Hepatocyte (in vitro differentiated cells): ENCODE measurements at places on chromosomes 7 and 10. TPM values are rescaled to one million over a fixed set of nuclear protein-coding genes. Genes with fewer than 3 reads are reported as not detected.

The SPDYE2B gene
- total RNA-seq: not detected in 2 replicates

DNA sequence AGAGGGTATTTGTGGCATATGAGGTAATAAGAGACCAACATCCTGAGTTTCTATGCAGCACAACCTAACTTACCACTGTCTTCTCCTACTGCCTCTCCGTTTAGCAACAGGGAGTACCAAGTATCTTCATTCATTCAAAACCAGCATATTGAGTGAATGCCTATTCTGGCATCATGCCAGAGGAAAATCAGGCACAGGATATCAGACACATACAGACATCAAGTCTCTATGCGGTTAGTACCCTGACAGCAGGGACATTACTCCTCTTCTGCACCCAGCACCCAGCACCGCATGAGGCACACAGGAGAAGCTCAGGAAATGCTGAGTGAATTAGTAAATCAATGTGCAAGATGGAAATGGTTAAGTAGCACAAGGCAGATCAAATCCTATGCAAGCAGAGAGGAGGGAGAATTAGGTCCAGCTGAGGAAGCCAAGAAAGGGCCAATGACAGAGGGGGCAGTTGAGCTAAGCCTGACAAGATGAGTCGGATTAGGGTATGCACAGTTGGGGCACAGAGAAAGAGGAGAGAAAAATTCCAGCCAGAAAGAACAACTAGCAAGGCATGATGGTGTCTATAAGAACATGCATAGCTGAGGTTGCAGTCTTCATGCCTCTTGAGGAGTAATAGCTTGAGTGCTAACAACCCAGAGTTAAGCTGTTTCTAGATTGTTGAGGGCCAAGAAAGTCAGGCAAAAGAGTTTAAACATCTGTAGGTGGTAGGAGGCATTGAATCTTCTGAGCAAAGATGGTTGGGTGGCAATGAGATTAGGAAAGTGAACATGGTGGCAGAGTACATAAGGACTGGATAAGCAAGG, 146.0 kb downstream of the PLXNA4 start:
- H3K36me3 ChIP-seq: no peaks in the 10 kb centered on the region
- peaks cover 8% of the 10 kb centered on the region for H3K4me1 ChIP-seq
- no peak overlapping the region for H3K27ac ChIP-seq
- H3K27me3 ChIP-seq: peaks cover 5% of the 10 kb centered on the region
- H3K4me3 ChIP-seq: no peak overlapping the region
- no peak for DNase-seq

- DNase-seq: no peak
- no peaks in the 10 kb centered on the region for H3K4me1 ChIP-seq
- H3K36me3 ChIP-seq: no peaks in the 10 kb centered on the region
- H3K27ac ChIP-seq: no peak overlapping the region
- no peaks in the 10 kb centered on the region for H3K27me3 ChIP-seq
- no peak overlapping the region for H3K4me3 ChIP-seq
These were observed 196.1 kb upstream of the KLF14 start for GRCh38 chr7:130929896-130930659.

DNA sequence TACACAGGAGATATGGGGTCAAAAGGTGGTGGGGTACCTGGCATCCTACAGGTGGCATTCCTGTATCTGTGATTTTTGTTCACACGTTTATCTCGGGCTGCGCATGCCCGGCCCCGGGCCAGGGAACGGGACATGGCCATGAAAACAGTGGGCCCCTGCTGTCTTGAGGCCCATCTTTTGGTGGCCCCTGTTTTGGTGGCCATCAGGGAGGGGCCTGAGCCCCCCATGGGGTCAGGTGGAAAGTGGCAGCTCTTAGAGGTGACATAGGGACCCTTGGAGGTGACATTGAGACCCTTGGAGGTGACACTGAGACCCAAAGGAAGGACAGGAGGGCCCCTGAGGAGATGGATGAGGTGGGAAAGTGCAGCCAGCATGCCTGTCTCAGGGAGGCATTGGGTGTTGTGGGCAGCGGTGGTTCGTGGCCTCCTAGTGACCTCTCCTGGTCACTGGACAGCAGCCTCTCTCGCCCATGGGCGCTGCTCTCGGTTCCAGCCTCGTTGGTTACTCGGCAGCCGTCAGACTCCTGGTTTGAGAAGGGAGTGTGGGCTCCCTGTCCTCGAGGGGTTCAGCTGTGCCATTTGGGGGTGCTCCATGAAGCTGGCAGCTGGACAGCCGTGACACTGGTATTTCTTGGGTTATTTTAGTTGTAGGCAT, 39.9 kb downstream of the INPP5A start:
- peaks cover 28% of the 10 kb centered on the region for H3K4me1 ChIP-seq
- no peak overlapping the region for H3K27ac ChIP-seq
- no peaks in the 10 kb centered on the region for H3K27me3 ChIP-seq
- DNase-seq: no peak
- no peak overlapping the region for H3K4me3 ChIP-seq

DNA sequence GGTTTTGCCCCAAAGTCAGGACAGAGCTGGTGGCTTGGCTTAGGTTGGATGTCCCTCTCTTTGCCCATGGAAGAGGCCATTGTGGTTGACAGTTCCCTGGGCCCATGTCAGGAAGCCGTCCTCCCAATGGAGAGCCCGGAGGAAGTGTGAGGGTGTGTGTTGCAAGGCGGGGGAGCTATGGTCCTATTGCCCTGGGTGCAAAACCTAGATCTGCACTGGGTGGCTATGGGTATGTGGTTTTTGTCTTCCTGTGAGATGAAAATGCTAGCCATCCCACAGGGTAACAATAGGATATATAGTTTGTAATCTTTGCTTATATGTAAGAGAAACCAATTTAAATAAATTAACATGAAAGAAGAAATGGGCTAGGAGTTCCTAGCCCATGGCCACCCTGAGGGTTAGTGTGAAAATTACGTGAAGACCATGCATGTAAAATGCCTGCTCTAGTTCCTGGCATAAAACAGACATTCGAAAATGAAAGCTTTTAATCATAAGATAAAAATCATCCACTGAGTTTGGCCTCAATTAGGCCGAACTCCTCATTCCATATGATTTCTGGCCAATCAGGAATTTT, 189.2 kb downstream of the PLPP4 start:
- peaks cover 5% of the 10 kb centered on the region for H3K27me3 ChIP-seq
- no peaks in the 10 kb centered on the region for H3K4me1 ChIP-seq
- H3K4me3 ChIP-seq: no peak overlapping the region
- no peaks in the 10 kb centered on the region for H3K36me3 ChIP-seq

DNA sequence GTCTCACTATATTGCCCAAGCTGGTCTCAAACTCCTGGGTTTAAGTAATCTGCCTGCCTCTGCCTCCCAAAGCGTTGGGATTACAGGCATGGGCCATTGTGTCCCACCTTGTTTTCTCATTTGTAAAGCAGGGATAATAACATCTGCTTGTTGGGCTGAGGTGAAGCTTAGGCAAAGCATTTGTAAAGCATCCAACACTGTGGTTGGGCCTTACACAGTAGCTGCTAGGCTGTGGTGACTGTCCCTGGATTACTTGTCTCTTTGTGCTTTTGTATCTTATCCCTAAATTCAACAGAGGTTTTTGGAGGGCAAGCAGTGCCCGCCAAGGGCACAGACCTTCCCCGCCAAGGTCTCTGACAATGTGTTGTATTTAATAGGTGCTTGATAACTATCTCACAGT, 14.3 kb downstream of the HKDC1 start:
- no peak overlapping the region for H3K27ac ChIP-seq
- H3K4me3 ChIP-seq: no peak overlapping the region
- H3K27me3 ChIP-seq: no peaks in the 10 kb centered on the region
- H3K4me1 ChIP-seq: peaks cover 6% of the 10 kb centered on the region

The TBX20 gene
- total RNA-seq: 14.7 and 14.8 TPM in 2 replicates

- H3K4me1 ChIP-seq: no peaks in the 10 kb centered on the region
- H3K27me3 ChIP-seq: no peaks in the 10 kb centered on the region
- DNase-seq: peak; percentile 61
- H3K27ac ChIP-seq: peak overlapping the region; percentile 83
- no peaks in the 10 kb centered on the region for H3K36me3 ChIP-seq
These were observed 46.6 kb upstream of the COL1A2 start for GRCh38 chr7:94348142-94348541.

DNA sequence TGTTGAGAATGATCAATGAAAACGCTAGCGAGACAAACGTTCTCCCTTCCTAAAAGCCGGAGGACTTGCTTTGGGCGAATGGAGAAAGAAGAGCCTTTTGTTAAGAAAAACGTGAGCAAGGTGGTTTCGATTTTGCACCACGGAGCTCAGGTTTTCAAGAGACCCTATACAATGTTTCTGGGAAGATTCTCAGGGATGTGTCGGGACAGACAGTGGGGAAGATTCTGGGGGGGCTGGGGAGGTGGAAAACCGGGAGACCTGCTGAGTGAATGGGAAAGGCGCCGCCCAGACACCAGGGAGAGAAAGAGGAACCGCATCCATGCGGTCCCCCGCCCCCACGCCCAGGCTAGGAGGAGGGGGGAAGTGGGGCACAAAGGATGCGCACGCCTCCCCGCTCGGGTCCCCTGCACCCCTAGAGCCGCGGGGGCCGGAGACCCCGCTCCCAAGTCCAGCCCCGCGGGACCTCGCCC, 745 bp downstream of the YWHAG start:
- H3K36me3 ChIP-seq: no peaks in the 10 kb centered on the region
- peak overlapping the region; percentile 97 for H3K4me3 ChIP-seq
- peak; percentile 79 for DNase-seq
- H3K27me3 ChIP-seq: no peaks in the 10 kb centered on the region
- peaks cover 21% of the 10 kb centered on the region for H3K4me1 ChIP-seq

GRCh38 chr10:100232101-100232500, 2.7 kb upstream of the CHUK start:
- DNase-seq: no peak
- peaks cover 7% of the 10 kb centered on the region for H3K4me1 ChIP-seq
- H3K27ac ChIP-seq: peak overlapping the region; percentile 32
- no peaks in the 10 kb centered on the region for H3K36me3 ChIP-seq
- H3K4me3 ChIP-seq: no peak overlapping the region

- no peak overlapping the region for H3K27ac ChIP-seq
- no peak for DNase-seq
- no peaks in the 10 kb centered on the region for H3K27me3 ChIP-seq
- no peaks in the 10 kb centered on the region for H3K36me3 ChIP-seq
These were observed 10.3 kb upstream of the MUC17 start for GRCh38 chr7:101009629-101010028.

DNA sequence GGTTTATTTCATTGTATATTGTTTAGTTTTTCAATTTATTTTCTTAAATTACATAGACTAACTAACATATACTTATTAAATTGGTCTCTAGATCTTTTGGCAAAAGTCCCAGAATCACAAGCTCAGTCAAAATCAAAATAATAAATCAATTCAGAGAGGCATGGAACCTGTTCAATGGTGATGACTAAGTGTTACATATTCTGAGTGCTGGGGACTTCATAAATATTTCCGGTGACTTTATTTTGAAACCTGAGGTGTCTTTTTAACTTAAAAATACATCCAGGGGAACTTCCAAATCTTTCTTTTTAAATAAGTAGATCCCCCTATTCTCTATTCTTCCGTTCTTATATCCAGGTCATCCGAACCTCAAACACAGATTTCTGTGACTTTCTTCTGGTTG, 89.6 kb upstream of the ZNF804B start:
- H3K27me3 ChIP-seq: no peaks in the 10 kb centered on the region
- no peaks in the 10 kb centered on the region for H3K36me3 ChIP-seq
- H3K4me3 ChIP-seq: no peak overlapping the region

The FAM20C gene
- total RNA-seq: 42.5 and 47.8 TPM in 2 replicates

The AGR2 gene
- 117 and 178 TPM in 2 replicates for total RNA-seq

The PDE1C gene
- total RNA-seq: 3.3 and 5.0 TPM in 2 replicates

GRCh38 chr7:112891698-112892097, 101.5 kb upstream of the TMEM168 start:
- H3K4me3 ChIP-seq: no peak overlapping the region
- no peak for DNase-seq
- no peaks in the 10 kb centered on the region for H3K4me1 ChIP-seq
- H3K27ac ChIP-seq: no peak overlapping the region
- H3K36me3 ChIP-seq: no peaks in the 10 kb centered on the region

The MBL2 gene
- total RNA-seq: 0.64 and 1.1 TPM in 2 replicates

DNA sequence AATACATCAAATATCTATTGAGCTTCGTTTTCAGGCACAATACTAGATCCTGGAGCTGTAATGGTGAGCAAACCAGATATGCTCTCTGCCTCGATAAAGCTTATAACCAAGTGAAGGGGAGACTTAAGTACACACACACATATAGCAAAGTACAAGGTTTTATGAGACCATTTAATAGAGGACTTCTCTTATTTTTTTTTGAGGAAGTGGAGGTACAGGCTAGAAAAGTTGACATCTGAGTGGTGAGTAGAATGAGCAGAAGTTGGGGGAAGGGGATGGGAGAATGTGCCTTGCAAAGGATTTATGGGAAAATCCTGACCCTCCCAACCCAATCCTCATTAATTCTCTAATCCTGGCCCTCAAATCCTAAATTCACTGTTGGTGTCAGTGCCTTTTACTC, 7.7 kb downstream of the CCDC136 start:
- no peaks in the 10 kb centered on the region for H3K27me3 ChIP-seq
- H3K4me3 ChIP-seq: no peak overlapping the region
- no peak for DNase-seq

GRCh38 chr10:42836771-42837468, 54.3 kb downstream of the BMS1 start:
- H3K4me3 ChIP-seq: peak overlapping the region; percentile 36
- H3K27ac ChIP-seq: no peak overlapping the region
- no peaks in the 10 kb centered on the region for H3K4me1 ChIP-seq
- peaks cover 10% of the 10 kb centered on the region for H3K27me3 ChIP-seq
- no peaks in the 10 kb centered on the region for H3K36me3 ChIP-seq

GRCh38 chr7:27946351-27946750, 206.4 kb downstream of the TAX1BP1 start:
- no peak overlapping the region for H3K4me3 ChIP-seq
- no peak for DNase-seq
- no peak overlapping the region for H3K27ac ChIP-seq

DNA sequence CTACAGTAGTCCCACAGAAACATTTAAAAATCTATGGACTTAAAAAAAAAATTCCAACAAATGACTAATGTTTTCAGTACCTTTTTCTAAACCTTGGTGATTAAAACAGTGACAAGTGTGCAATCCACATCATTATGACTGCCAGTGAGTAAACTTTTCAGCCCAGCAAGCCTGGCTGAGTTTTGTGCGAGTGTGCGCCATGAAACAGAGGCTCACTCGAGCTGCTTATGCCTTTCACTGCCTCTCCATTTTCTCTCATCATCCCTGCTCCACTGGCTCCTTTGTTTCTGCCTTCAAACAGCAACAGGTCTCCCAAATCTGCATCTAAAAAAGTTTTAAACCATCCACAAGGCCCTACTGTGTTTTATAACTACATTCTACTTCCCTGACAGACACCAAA, 105.8 kb downstream of the USP6NL start:
- no peak for DNase-seq
- no peak overlapping the region for H3K4me3 ChIP-seq
- no peak overlapping the region for H3K27ac ChIP-seq
- no peaks in the 10 kb centered on the region for H3K4me1 ChIP-seq
- no peaks in the 10 kb centered on the region for H3K36me3 ChIP-seq

DNA sequence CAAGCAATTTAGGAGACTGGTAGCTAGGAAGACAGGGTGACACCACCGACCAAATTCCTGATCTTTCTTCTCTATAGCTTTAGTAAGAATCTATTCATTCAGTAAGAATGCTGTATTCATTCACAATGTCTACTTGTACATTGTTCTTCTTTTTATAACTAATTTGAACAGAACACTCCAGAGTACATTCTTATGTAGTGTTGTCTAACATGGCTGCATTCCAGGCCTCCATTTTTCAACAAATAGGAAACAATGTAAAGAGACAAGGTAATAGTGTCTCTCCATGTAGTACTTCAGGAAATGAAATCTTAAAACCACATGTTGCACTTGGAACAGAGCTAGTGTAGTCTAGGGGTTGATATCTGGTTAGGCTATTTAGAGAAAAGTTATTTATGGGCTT, 1.8 kb downstream of the VCL start:
- H3K27me3 ChIP-seq: no peaks in the 10 kb centered on the region
- DNase-seq: peak; percentile 19
- peak overlapping the region; percentile 96 for H3K27ac ChIP-seq
- peak overlapping the region; percentile 68 for H3K4me3 ChIP-seq
- H3K4me1 ChIP-seq: peaks cover 21% of the 10 kb centered on the region
- H3K36me3 ChIP-seq: no peaks in the 10 kb centered on the region
